ENCODE measurements at places on chromosomes 2 and 18.

- DNase-seq, result no peak
Observed at GRCh38 chr18:69795791-69796190, 151.9 kb downstream of the CD226 start.

DNA sequence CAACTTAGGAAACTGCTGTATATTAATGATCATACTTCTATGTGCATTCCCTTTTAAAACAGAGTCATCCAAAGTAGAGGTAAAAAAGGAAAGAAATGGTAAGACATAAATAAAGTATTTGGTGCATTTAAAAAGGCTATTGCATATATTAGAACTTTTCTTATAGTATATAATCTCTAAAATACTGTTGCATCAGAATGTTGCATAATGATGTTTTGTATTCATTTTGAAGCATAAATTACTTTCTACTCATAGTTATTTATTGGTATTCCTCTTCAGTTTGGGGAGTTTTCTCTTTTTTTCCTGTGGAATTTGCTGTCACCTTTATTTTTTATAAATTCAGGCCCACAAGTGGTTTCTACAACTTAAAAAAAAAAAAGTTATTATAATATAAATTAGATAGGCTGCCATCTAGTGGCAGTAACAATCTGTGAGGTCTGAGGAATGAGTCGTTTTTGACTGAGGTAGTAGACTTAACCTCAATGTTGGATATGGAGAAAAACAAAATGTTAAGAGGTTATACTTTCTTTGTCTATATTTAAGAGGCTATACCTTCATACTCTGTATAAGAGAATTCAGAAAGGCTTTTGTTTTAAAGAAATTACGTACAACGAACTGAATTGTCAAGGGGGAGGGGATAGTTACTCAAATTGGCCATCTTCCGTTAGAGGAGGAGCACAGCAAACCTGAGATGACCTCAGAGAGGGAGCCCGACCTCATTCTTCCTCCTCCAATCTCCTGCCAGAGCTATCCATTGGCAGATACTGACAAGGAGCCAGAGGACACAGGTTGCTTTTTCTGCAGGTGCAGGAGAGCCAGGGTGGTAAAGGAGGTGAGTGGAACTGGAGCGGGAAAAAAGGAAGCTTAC lies 23.8 kb downstream of the ANKAR start:
- DNase-seq, result no peak

GRCh38 chr2:74002505-74003421 lies 18.1 kb downstream of the TET3 start:
- DNase-seq, result no peak

DNA sequence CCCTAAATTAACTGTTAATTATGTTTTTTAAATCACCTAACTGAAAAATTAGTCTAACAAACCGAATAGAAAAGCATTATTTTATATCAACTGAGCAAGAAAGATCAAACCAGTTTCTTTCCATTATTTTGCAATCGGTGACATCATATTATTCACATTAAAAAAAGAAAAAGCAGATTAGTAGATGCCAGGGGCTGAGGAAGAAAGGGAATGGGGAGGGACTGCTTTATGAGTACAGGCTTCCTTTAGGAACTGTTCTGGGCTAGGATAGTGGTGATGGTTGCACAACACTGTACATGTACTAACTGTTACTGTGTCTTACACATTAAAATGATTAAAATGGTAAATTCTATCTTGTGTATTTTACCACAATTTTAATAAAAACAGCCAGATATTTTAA lies 59.3 kb downstream of the COBLL1 start:
- no peak for DNase-seq

Data from stimulated activated CD4-positive, alpha-beta T cell treated with anti-CD3 and anti-CD28 coated beads, TNF-alpha, amount 100 ng/mL, for 1 hour (primary cell).